ENCODE measurements at places on chromosomes 13 and 19.

- DNase-seq, result peak; percentile 10
These were observed 5.1 kb downstream of the CD37 start for GRCh38 chr19:49340069-49340864.

DNA sequence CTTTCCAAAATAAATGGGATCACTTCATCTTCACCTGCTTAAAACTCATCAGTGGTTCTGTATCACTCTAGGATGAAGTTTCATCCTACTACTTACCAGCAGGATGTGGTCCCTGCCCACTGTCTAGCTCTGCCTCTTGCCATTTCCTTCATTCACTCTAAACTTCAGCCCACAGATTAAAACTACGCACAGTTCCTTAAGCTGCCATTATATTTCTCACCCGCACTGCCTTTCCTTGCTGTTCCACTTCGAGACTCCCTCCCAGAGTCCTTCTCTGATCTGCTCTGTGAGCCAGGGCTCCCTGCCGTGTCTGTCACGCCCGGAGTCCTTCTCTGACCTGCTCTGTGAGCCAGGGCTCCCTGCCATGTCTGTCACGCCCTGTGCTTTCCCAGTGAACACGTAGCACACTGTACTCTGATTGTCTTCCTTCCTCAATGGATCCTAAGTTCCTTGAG, 52.0 kb upstream of the NPAS1 start:
- peak; percentile 51 for DNase-seq

- no peak for DNase-seq
These were observed 43.1 kb upstream of the AMER2 start for GRCh38 chr13:25215253-25215575.

DNA sequence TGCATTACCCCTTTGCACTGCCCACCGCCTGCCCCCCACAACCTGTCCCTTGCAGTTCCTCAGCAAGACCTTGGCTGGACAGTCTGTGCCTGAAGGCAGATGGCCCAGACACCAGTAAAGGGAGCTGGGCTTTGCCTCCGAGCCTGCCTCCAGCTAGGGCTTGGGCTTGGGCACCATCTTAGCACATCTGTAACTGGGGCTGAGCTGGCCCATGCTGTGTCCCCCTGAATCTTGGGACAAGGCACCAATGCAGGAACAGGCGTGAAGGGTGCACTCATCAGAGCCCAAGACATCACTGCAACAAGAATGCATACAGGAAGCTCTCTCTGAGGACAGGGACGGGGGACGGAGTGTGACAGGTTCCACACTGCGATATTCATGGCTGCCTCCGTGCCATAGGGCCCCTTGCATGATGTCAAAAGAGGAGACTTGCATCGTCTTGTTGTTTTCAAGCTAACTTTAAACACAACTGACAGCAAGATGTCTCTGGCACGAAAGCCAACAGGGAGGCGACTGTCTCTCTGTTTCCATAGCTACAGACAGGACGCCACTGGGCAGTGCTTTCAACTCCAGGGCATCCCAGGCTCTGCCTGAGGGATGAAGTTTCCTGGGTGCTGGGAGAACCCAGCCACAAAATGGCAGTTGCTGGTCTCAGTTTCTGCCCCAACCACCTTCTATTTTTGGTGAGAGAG, 8.7 kb upstream of the CHST8 start:
- DNase-seq, result no peak

- no peak for DNase-seq
These were observed 178.2 kb downstream of the GPC5 start for GRCh38 chr13:91576590-91576989.

DNA sequence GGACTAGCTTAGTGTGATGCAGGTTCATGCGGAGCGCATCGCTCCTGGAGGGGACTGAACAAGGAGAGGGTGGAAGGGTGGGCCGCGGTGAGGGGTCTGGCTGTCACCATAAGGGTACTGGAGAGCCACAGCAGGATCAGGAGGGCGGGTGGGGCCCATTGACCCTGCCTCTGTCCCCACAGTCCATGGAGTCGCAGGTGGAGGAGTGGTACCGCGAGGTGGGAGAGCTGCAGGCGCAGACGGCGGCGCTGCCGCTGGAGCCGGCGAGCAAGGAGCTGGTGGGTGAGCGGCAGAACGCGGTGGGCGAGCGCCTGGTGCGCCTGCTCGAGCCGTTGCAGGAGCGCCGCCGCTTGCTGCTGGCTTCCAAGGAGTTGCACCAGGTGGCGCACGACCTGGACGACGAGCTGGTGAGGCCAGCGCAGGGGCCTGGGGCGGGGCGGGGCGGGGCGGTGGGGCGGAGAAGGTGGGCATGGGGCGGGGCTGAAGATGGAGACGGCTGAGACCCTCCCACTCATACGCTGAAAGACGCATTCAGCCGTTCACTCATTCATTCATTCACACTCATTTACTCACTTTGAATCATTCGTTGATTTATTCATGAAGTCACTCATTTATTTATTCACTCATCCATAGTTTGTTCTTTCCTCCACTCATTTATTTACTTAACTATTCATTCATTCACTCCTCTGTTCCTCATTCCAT, 27.5 kb upstream of the SHKBP1 start:
- peak; percentile 75 for DNase-seq

DNA sequence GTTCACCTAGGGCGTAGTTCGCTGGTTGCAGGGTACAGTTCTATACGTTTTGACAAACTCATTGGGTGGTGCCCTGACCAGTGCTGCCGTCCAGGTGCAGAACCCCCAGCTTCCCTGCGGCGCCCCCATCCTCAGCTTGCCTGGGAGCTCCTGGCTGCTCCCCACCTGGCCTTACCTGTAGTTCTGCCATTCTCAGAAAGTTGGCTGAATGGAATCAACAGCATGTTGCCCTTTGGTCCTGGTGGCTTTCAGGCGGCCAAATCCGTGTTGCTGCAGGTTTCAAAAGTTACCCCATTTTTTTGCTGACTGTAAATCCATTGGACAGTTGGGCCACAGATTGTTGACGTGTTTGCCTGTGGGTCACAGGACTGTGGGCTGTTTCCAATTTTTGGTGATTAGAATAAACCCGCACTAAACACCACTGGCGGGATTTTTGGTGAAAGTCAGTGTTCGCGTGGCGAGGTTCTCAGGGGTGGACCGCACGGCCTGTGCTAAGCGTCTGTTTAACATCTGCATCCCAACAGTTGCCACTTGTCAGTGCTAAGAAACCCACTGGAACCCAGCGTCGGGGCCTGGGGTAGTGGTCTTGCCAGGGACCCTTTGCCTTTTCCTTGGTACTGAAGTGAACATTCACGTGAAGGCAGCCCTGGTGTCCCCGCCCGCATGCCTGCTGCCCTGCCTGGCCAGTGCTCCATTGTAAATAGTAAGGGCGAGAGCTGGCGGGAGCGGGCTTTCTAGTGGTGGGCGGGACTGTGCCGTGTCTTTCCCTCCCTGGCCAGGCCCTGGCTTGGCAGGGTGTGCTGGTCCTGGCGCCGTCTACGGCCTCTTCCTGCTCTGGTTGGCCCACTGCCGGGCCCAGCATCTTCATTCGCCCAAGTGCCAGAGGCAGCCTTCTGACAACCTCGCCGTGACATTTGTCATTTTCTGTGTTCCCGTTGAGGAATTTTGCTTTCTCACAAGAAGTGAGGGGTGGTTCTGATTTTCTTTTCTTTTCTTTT, 3.3 kb downstream of the DOT1L start:
- DNase-seq, result no peak

DNA sequence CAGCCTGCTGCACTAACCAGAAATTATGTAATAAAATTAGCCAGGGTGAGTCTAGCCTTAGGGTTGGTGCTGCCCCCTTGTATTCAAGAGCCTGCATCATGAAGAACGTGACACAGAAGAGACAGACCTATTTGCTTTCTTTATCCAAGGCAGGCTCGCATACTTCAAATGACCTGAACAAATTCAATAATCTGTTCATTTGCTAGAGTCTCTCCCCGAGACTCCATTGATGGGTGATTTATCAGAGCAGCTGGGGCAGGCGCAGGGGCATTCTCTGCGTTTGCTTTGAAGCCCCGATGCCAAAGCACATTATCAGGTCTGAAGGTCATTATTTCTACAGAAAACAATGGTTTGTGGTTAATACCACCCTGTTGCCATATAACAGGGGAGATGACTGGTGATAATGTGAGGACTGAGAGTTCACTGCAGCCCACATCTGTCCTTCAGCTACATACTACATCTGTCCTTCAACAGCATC, 520.3 kb downstream of the DIAPH3 start:
- no peak for DNase-seq

DNA sequence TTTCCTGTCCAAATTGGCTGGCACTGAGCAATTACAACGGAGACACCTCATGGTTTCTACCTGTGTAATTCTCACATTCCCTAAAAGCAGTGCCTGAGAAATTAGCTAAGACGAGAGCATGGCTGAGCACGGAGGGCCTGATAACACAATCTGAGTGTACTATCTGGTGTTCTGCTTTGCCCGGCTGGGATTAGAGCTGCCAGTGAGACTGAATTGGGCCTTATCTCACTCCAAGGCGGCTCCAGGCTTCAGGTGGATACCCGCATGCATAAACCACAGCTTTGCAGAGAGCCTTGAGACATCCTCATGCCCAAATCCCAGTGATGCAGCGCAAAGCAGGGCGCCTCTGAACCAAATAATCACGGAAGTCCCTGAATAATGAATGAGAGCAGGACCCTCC, 172.3 kb downstream of the OXGR1 start:
- no peak for DNase-seq

DNA sequence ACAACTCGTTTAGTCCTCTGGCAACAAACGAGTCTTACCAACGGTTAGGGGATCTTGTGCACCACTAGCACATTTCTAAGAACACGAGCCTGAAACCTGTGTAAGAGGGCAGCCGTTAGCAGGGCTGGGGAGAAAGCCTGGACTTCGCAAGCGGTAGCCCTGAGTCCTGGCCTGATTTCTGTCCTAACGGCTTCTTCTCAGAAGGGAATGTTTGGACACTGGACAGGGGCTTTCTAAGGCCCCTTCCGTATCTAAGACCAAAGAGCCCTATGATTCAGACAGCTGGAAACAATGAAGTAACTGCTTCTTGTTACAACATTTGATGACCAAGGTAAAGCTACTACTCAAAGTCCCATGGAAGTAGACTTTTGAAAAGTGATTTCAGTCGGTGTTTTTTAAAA, 2.2 kb downstream of the ANKRD10 start:
- DNase-seq, result no peak

DNA sequence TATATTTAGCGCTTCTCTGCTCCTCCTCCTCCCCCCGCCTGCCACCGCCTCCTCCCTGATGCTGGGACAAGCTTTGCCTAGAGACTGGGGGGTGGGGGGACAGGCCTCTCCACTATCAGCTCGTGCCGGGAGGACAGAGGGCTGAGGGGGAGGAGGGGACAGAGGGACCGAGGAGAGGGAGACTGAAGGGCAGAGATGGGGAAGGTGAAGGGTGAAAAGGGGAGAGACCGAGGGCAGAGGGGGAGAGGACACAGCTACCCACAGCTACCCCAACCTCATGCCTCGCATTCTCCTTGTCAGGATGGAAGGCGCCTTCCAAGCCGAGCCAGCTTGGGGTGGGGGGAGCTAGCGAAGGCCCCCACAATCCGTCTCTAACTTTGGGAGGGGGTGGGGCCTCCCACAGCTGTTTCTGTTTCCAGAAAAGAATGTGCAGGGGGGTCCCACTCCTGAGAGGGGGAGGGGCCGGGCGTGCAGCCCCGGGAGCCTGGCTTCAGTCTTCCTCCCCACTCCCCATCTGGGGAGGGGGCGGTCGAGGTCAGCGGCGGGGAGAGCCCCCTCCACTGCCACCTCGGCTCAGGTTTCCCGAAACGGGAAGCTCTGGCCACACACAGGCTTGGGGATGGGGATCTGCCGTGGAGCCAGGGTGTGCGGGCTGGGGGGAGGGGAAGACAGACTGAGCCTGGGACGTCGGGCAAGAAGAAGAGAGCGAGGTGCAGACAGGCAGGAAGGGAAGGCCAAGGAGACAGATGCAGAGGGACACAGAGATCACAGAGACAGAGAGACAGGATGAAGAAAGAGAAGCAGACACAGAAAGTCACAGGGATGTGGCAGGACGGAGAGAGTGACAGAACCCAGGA, 1.6 kb downstream of the DACT3 start:
- DNase-seq, result no peak

DNA sequence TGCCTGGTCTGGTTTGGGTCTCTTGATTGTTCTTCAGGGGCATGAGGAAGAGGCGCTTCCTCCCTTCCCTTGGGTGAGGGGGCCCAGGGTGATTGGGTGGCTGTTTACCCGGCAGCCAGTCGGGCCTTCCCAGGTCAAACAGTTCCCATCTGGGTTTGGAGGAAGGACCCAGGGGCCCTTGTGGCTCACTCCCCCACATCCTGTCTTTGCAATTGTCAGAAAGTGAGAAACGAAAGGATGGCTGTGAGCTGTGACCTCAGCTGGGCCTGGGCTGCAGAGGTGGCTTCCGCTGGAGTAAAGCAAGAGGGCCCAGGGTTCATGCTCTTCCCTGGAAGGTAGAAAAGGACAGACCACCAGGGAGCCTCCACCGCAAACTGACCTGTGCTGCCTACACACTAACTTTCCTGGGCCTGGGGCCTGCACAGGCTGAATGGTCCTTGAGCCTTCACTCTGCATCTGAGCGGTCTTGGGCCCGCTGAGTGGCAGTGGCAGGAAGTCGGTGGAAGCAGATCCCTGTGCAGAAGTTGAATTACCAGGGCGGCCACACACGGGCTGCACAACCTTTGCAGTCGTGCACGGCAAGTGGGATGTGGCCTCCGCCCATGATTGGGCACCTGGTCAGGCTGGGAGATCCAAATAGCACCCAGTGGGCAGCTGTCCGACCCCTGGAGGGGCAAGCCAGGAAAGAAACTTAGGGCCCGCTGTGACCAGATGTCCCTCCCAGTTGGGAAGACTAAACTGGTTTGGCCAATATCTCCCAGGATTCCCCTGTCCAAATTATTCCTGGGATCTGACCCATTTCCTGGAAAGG, 5.3 kb upstream of the CD79A start:
- peak; percentile 76 for DNase-seq

DNA sequence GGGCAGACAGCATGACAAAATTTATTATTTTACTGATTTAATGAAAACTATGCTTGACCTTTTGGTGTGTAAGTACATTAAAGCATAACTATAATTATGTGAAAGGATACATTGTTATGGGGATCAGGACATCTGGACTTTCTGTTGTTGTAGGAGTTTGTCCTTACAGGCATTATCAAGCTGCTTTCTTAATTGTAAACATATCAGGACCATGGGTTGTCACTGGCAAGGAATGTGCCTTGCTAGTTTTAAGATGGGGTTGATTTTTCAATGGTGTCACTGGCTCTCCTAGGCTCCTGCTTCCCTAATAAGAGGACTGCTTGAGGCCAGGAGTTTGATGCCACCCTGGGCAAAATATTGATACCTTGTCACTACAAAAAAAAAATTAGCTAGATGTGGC, 32.6 kb downstream of the KBTBD6 start:
- no peak for DNase-seq

DNA sequence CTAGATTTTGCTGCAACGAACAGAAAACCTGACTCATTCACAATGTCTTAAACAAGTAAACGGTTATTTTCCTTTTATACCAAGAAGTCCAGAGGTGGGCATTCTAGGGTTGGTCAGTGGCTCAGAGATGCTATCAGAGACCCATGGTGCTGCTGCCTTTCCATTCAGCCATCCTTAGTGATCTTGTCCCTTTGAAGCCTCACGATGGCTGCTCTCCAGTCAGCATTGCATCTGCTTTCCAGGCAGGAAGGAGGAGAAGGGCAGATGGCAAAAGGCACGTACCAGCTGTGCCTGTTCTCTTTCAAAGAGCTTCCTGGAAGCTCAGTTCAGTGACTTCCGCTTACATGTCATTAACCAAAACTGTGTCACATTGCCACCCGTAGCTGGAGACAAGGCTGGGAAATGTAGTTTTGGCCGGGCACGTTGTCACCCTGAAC, 30.1 kb downstream of the WDFY2 start:
- peak; percentile 68 for DNase-seq
